ENCODE measurements at places on chromosomes 3 and 15.

GRCh38 chr15:75702436-75702835 is 10.2 kb downstream of the CSPG4 start:
- DNase-seq = no peak

DNA sequence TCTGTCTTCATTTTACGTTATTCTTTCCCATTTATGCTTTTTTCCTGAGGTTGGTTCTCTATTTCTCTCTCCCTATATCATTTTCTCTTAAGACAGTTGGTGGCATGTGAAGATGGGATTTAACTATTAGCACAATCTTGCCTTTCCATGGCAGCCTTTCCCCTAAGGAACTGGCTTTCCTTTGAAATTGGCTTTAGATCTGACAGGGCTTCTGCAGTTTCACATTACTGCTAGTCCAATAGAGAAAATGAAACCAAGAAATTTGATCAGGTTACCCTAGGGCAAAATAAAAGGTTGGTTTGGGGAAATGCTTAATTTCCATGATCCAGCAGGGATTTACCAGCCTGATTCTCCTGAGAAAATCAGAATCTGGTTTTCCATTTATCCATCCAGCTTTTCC is 22.7 kb upstream of the CHL1 start:
- DNase-seq = no peak

DNA sequence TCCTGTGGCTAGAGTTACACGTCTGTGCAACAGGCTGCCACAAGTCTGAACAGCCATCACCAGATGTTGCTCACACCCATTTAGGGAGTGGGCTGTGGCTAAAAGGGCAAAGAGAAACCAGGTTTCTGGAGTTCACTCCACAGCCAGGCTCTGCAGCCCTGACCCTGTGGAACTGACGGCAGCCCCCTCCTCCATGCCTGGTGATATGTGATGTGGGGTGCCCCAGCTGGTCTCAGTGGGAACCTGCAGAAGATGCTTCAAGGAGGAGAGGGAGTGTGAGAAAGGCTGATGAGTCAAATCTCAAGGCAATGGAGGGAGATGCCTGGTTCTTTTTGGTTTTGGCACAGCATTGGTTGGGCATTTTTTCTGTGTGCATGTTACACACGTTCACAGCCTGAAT is 130.6 kb downstream of the TPRA1 start:
- DNase-seq = no peak

DNA sequence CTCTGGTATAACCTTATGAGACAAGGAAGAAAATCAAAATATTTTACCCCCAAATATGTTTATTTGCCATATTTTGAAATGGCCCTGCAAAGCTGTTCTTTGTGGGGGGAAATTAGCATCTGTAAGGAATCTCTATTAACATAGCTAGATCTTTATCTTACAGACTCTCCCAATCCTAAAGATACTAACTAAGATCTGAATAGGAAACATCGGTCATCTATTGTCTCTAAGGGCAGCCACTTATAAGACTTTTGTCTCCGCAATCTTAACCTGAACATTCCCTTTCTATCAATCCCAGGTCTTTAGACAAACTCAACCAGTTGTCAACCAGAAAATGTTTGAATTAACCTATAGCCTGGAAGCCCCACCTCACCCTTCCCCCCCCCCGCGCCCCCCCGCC is 21.2 kb downstream of the UMPS start:
- DNase-seq = no peak

DNA sequence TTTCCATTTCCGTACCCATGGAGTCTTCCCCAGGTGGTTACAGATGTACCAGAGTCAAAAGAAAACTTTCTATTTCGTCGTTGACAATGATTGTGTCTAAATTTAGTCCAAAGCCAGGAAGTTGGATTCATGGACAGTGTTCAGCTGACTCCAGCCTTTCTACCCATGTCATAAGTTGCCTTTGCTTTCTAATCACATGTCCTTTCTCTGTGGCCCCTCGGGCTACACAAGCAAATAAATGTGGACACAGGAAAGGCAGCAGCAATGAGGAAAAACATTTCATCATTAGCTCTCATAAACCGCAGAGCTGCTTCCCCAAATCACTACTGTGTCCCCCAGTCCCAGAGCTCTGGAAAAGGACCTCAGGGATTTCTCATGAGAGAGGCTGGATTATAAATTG is 82.0 kb downstream of the USF3 start:
- DNase-seq = no peak

DNA sequence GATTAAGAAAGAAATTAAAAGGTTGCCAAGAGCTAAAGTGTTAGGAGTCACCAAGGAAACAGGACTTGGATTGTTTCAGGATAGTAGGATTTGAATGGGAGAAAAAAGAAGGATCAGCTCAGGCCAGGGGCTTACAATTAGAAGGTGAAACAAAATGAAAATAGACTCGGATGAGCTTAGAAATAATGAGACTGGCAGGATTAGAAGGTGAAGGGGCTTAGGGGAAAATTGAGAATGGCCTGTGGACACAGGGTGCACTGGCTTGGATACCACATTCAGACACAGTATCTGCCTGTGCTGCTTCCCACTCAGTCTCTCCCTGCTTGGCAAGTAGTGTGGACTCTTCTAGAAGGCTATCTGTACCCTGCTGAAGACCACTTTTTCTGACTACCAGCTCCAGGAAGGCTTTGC is 206.1 kb upstream of the ATP10A start:
- no peak for DNase-seq

DNA sequence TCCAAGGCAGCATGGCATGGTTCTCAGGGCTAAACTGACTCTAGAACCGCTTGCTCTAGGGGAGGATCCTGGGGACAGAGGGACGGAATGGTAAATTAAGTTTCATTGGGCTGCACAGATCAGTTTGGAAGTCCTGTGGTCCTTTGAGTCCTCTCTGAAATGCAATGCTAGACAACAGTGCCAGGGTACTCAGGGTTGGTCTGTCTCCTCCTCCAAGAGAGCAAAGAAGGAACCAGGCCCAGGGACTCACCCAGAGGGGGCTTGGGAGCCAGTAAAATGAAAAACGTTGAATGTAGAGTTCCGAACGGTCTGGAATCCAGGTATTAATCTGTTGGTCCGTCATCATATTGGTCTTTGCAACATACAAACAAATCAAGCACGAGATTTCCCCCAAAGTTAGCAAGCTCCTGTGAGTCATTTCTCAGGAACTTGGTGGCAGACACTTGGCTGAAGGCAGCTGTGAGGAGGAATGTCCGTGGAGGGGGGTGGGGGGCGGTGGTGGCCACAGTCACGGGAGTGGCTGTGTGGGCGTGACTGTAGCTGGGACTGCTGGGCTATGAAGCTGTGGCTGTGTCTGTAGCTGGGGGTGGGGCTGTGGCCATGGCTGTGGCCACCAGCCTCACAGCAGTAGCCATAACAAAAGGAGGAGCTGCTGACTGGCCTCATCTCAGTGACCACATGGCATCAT is 361.0 kb downstream of the SHQ1 start:
- no peak for DNase-seq

GRCh38 chr15:78624651-78625590 is 4.1 kb upstream of the CHRNA3 start:
- no peak for DNase-seq

- DNase-seq = no peak
Observed at GRCh38 chr3:119776304-119776703, 5.6 kb upstream of the NR1I2 start.

GRCh38 chr15:35858707-35859106 is 312.7 kb upstream of the DPH6 start:
- no peak for DNase-seq

GRCh38 chr3:15492847-15493360 is 28.6 kb downstream of the COLQ start:
- DNase-seq = no peak

DNA sequence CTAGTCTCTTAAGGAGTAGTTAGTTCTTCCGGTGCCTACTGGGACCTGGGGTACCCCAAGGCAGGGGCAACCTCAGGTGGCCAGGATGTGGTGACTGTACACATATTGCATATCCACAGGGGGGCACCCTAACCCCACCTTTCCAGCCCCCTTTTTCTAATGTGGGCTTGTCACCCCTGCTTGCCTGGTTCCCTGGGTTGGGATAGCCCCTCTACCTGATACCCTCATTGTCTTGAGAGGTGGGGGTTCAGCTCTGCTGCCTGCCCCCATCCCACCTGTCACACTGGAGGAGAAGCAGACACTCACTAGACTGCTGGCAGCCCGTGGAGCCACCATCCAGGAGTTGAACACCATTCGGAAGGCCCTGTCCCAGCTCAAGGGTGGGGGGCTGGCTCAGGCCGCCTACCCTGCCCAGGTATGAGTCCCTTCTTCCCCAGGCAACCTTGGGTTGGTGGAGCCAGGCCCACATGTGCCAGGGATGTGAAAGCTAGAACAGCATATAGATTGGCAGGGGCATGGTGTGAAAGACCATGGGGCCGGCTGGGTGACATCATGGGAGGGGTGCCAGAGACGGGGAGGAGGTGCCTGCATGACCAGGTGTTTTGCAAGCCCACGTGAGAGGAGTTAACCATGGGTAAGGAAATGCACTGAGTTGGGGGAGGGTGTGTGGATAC is 4.0 kb downstream of the GLYCTK start:
- DNase-seq = peak; percentile 10

- DNase-seq = no peak
Observed at GRCh38 chr3:119924111-119925094, 142.5 kb downstream of the NR1I2 start.

DNA sequence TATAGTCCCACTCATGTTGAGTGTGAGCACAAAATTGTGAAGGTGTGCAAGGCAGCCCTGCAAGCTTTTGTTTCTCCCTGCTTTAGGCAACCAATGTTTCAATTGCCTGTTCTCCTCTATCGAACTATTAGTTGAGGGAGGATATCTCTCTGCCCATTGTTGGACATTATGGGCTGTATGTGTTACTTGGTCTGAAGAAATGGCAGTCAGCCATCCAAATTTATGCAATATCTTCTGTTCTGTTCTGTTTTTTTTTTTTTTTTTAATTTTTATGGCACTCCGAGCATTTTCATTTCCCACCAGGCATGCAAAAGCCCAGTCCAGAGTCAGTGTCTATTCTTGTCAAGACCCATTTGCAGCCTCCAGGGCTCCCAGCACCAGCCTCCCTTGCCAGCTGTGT is 44.0 kb downstream of the ANAPC13 start:
- no peak for DNase-seq

DNA sequence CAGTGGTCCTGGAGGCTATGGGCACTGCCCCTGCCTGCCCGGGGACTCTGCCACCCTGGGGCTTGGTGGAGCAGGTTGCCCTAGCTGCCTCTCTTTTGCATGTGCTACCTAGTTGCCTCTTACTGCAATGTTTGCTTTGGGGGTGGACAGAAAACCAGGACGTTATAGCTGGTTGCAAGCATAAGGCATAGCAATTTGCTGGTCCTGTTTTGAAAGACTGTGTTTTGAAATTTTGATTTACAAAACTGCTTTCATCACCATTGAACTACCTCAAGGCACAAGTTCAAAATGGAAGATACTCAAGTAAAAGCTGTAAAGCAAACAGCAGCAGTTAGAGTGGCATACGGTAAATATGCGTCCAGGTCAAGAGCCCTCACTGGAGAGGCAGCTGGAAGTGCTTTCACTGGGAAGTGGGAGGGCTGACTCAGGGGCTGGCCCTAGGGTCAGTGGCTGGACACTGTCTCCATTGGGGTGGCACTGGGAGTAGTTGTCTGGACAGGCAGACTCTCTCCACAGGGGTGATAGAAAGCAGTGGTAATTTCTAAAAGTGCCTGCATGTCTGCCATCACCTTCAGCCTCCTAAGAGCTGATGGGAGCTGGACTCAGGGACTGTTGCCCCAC is 138.1 kb downstream of the CHDH start:
- DNase-seq = no peak

- DNase-seq = no peak
Observed at GRCh38 chr15:57915827-57916531, 149.5 kb downstream of the ALDH1A2 start.

DNA sequence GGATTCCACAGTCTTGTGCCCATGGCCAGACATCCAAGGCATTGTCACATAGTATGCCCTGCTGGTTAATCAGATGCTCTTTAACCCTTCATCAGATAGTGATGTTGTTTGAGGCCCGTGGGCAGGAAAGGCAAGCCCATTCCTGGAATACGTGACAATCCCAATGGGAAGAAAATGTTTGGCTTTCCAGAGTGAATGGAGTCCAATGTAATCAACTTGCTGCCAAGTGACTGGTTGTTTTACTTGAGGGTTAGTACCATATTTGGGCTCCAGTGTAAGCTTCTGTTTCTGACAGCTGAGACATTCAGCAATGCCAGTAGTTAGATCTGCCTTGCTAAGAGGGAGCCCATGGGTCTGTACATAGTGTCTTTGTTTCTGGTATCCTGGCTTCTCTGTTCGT is 31.3 kb downstream of the RPL39L start:
- no peak for DNase-seq

- DNase-seq = no peak
Observed at GRCh38 chr3:136184703-136185102, 11.4 kb downstream of the MSL2 start.

GRCh38 chr15:42510258-42511006 is 15.0 kb downstream of the SNAP23 start:
- no peak for DNase-seq

- no peak for DNase-seq
Observed at GRCh38 chr3:46360907-46361306, 7.0 kb downstream of the CCR2 start.

DNA sequence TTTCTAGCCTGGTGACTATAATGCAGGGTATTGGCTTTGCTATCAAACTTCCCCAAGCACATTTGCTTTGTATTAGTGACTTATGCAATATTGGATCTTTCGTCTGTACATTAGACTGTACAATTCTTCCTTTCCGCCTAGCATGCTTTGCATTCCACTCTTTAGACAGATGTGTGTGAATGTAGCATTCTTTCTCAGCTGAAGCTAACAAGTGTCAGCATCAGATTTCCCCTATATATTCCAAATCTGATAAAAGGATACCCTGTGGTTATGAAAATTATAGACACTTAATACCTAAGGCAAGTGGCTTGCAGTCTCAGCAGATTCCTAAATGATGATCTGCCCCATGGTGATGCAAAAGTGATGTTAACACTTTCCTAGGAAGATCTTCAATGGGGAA is 360.1 kb downstream of the CNTN4 start:
- DNase-seq = no peak

DNA sequence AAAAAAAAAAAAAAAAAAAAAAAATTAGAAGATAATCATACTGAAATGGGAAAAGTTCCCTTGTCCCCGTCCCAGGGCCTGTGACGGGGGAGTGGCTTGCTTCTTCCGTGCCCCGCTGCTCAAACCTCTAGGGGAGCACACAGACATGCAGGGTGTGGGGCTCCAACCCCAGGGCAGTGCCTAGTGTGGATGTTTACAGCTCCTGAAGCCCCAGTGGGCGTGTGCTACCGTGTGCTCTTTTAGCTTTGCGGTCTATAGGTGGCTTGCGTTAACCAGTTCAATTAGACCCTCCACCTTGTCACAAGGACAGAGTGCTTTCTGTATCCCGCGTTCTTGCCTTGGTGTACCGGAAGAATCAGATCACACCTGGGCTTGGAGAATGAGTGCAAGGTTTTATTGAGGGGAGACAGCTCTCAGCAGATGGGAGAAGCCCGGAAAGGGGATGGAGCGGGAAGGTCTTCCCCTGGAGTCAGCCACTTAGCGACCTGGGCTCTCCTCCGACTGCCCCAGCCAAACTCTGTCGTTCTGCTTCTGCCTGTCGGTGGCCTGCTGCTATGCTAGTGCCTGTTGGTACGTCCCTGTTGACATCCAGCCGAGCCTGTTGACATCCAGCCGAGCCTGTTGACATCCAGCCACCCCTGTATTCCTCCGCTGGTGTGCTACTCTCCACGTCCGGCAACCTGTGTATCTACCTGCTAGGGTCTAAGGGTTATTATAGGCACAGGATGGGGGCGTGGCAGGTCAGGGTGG is 569.8 kb downstream of the VGLL3 start:
- DNase-seq = no peak

All from NCI-H2081 (cell line).